Iris pigment epithelial cell (primary cell): ENCODE measurements at places on chromosomes 16 and 17.

GRCh38 chr16:2009791-2010510, at the start of gene ZNF598:
TSS of gene ZNF598 (minus strand) at chr16:2009821.
- DNase-seq = peak; percentile 84

- DNase-seq = no peak
These were observed 7.3 kb downstream of the PLEKHG4 start for GRCh38 chr16:67286441-67287235.

DNA sequence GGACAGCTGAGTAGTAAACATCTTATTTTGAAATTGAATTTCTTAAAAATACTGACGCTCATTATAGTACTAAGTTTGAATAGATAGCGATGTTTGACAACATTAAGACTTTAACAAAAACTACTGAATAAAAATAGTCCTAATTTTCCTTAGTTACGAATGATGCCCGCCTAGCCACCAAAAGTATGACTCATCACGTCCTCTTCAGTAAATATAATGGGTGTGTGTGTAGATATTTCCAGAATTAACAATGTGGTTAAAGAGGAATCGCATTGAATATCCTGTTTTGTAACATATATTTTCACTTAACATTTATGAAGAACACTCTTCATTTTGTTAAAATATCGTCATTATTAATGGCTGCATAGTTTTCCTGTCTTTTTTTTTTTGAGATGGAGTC, 187.6 kb downstream of the MYO1D start:
- DNase-seq = no peak

DNA sequence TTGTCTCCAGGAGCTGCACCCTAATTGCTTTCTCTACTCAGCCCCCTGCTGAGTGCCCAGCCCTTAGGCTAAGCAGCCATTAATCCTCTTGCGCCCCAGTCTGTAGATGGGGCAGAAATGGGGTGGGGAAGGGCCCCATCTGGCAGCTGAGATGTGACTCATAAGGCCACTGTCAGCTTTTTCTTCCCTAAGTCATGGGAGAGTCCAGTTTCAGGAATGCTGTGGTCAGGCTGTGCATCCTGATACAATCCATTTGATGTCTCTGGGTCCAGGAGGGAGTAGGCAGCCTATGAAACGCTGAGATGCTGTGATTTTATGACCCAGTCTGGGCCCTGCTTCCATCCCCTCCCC, 12.3 kb downstream of the PLXDC1 start:
- peak; percentile 84 for DNase-seq

DNA sequence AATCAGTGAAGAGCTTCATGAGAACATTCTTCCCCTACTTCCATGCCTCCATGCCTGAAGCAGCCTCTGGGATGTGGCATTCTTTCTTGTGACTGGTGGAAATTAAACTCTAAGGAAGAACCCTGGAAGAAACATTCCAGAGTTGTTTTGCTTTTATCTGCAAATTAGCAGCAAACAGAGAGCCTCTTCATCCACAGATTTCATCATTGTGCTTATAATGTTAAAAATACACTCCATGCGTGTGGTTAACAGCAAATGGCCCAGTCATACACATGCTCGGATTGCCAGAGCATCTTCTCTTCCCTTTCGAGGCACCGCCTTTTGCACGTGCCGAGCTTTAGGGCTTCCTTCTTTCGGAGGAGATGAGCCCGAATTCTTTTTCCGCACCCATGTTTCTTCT, 411.3 kb downstream of the SNX29 start:
- DNase-seq = no peak

- peak; percentile 89 for DNase-seq
These were observed 19.4 kb downstream of the RHOT1 start for GRCh38 chr17:32161506-32162365.

DNA sequence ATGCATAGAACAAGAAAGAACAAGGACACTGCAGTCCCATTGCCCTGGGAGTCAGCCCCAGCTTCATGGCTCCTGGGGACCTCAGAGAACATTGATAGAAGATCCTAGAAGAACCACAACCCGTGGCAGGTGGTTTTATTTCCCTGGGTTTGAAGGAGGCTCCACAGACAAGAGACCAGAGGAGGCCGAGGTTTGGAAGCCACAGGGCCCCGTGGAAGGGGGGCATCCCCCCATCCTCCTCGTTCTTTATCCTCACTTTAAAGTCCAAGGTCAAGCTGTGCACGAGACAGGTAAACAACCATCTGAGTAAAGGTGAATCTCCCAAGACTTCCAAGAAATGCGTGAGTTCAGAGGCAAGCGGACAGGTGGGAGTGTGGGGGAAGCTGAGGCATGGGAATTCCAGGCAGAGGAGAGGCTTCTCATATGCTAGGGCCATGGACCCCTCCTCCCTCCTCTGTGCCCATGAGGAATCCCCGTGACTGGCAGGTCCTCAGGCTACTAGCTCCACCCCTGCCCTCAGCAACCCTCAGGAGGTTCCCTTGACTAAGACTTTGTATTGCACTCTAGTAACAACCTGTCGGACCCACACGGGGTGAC, 849 bp upstream of the SULT1A1 start:
- DNase-seq = no peak

- no peak for DNase-seq
These were observed 8.0 kb upstream of the ZNF469 start for GRCh38 chr16:88374736-88375135.

- peak; percentile 48 for DNase-seq
These were observed 34.4 kb upstream of the PRKCB start for GRCh38 chr16:23801378-23801777.

DNA sequence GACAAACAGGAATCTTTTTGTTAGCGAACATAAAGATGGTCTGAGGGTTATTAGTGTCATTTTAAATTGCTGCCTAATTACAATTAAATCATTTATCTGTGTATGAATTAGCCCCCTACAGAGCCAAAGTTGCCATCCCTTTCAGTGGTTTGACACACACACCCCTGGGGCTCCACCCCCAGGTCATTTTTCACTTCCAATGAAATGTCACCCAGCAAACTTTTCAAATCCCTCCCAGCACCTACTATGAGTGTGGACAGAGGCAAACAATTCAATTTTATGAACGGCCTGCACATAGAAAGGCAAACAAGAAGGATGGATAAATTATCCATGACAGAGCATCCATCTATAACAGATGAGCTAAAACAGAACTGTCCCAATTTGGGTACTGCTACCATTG, 2.4 kb downstream of the MYH10 start:
- no peak for DNase-seq

DNA sequence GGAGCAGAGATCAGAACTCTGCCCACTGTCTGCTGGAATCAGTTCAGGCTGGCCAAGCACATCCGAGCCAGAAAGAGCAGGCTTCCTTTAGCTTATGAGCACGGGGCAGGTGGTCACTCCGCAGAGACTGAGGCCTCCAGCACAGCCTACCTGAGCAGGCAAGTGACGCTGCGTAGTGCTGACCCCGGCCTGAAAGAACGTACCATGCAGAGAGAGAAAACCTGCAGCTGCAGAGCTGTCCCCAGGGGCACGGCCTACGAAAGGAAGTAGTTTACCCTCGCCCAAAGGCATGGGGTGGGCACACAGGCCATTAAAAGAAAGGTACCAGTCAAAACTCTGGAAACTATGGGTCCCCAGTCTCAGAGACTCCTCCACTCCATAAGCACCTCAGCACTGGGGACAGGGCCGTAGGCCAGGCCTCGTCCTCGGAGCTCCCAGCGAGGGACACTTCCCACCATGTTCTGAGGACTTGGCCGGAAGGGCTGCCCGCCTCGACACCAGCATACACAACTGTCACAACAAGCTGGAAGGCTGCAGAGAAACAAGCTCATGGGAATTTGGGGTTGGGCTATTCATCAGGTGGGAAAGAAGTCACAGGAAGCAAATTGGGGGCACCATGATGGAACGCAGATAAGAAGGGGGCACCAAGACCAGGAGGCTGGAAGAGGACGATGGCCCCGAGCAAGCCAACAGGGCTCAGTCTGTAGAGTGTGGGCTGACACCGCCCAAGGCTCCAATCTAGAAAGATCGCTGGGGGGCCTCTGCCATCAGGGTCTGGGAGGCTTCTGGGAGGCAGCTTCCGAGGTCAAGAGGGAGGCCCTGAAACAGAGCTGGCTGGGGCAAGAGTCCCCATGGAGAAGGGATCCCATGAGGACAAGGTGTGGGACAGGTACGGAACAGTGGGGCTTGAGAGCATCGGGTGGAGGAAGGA, 21.2 kb downstream of the MEAK7 start:
- no peak for DNase-seq

DNA sequence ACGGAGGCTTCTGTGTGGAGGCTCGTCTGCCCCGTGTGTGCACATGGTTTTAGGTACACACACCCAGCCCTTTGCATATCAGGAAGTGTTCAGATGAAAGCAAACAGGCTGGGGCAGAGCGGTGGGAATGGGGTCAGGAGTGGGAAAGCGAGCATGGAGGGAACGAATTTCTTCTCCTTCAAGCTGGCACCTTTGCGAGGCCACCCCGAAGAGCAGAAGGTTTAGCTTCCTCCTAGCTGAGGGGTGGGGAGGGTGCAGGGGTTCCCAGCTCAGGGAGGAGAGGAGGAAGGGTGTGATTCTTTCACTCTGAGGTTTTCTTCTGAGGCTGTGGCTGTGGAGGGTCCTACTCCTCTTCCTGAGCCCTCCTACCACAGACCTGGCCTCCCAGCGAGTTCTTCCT, 83.6 kb downstream of the ABR start:
- no peak for DNase-seq

DNA sequence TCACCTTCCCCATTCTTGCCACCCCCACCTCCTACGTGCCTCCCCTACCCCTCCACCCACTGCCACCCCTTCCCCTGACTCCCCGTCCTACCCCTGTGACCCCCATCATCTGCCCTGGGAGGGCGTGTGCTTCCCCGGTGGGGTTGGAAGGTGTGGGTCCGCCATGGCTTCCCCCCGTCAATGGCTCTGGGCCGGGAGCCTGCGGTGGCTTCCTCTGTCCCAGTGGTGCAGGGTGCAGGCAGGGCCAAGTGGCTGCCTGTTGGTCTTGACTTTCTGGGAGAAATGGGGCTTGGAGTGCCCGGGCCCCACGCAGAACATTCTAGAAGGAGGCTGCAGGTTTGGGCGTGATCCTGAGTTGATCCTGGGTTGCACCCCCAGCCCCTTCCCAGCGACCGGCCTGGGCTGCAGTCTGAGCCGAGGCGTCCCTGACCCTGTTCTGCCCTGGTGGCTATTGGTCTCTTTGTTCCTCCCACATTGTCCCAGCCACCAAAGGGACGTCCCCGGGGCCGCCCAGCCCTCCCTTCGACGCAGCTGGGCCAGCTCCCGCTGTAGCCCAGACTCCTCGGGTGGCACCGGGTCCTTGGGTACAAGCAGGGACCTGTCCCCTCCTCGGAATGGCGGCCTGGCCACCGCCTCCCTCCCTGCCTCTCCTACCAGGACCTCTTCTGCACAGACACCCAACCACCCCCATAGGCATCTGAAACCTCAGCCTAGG, 25.7 kb downstream of the GSE1 start:
- no peak for DNase-seq

- peak; percentile 40 for DNase-seq
These were observed 1.3 kb upstream of the KCTD13 start for GRCh38 chr16:29927070-29927905.

- no peak for DNase-seq
These were observed 11.4 kb upstream of the CALB2 start for GRCh38 chr16:71347146-71347545.

DNA sequence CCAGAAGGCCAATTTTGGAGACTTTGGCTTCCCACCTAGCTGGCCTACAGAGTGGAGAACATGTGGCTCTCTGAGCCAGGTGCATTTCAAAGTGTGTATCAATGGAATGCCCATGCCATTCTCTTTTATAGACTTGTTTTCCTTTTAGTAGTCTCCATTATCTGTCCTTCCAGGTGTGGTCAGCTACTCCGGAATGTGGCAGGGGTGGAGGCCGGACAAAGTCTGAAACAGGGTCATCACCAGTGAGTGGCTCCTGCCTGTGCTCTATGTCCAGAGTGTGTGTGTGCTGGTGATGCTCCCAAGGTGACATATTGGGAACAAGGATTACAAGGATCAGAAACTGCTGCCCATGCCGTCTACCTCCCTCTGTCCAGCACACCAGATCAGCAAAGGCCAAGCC, 3.8 kb upstream of the TMEM220 start:
- no peak for DNase-seq

- no peak for DNase-seq
These were observed 11.4 kb downstream of the GGA2 start for GRCh38 chr16:23498863-23499262.

DNA sequence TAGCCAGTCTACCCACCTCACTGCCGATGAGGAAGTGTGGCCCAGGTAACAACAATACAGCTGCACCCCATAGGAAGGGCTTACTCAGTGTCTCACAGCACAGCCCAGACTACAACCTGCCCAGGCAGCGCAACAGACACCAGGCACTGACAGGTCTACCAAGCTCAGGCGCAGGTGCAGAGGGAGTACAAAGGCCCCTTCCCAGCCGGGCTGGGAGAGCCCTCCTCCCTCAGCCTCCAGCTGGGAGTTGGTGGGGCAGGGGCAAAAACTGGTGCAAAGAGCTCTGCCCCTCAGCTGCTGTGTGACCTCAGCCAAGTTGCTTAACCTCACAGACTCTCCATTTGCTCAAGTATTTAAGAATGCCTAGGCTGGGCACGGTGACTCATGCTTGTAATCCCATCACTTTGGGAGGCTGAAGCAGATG, 112.6 kb upstream of the LHX1 start:
- DNase-seq = peak; percentile 21

- no peak for DNase-seq
These were observed 476.4 kb downstream of the MAF start for GRCh38 chr16:79124016-79124756.

DNA sequence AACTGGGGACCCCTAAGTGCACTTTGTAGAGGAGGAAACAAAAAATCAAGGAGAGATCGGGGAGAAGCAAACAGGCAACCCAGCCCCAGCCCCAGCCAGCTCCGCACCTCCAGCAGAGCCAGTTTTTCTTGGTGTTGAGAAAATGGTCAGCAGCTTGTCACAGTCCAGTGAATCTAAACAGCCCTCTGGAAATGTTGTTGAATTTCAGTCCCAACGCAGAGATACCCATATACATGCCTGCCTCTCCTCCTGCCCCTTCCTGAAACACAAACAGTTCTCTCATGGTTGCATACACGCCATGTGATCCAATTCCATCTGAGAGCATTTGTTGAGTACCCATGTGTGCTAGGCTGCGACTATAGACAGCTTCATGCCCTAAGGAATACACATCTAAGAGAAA, 42.4 kb upstream of the LHX1 start:
- no peak for DNase-seq

DNA sequence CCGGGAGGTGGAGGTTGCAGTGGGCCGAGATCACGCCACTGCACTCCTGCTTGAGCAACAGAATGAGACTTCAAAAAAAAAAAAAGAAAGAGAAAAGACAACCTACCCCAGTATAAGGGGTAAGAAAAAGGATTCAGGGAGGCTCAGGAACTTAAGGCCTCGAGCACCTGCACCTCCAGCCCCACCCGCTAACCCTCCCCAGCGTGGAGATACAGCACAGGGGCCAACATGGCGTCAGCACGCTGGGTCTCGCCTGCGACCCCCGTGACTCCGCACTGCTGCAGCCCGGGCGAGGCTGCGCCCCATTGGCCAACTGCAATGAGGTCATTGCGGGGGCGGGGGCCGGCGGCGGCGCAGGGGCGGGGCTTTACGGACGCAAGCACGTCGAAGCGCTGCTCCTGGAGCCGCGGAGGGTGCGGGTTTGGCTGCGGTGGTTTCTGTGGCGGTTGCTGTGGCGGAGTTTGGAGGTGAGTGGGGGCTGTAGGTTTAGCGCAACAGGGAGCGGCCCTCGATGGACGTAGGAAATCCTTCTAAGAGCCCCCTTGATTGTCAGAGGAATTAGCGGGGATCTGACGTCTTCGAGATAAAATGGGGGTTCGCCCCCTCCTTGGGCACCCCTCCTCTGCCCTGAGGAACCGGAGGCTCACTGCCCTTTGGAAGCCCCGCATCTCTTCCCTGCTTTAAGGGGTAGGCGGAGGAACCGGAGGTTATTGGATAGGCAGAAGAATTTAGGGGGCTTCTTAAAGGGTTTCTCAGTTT, at the start of gene ATP6V0A1:
Gene ATP6V0A1 (plus strand): TSS at position 382 of the 759 bp plus-strand sequence. CDS start 2,017 bp downstream, outside the sequence.
- peak; percentile 89 for DNase-seq

GRCh38 chr16:30651124-30652004, 604 bp downstream of the PRR14 start:
- DNase-seq = peak; percentile 55
